ENCODE measurements at places on chromosomes 5 and 9. TPM values are rescaled to one million over a fixed set of nuclear protein-coding genes. Genes with fewer than 3 reads are reported as not detected.

Gene LIFR
- not detected for total RNA-seq

Gene TMC1
- total RNA-seq = not detected

Gene NRG2
- total RNA-seq = 0.18 TPM

Gene MSH3
- total RNA-seq = 19.8 TPM

Gene IFNA2
- total RNA-seq = not detected

Gene DAB2
- total RNA-seq = 2.0 TPM

DNA sequence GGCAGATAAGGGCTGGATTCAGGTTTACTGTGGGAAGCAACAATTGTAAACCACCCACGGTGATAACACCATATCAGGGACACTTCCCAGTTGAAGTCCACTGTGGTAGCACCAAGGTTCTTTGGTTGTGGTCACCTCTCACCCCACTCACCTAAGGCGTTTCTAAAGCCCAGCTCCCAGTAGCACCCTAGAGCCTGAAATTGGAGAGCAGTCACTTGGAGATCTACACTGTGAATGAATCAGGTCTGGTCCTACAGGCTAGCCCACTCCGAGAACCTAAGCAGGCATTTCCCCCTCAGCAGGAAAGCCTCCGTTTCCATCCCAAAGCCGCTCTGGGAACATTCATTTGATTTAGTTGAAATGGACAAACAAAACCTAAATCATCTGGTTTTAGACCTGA lies 191.3 kb downstream of the TTC39B start:
- DNase-seq = no peak
- H3K4me1 ChIP-seq = no peaks in the 10 kb centered on the region
- H3K36me3 ChIP-seq = no peaks in the 10 kb centered on the region
- H3K4me3 ChIP-seq = no peak overlapping the region
- no peak overlapping the region for H3K27ac ChIP-seq
- no peaks in the 10 kb centered on the region for H3K27me3 ChIP-seq

DNA sequence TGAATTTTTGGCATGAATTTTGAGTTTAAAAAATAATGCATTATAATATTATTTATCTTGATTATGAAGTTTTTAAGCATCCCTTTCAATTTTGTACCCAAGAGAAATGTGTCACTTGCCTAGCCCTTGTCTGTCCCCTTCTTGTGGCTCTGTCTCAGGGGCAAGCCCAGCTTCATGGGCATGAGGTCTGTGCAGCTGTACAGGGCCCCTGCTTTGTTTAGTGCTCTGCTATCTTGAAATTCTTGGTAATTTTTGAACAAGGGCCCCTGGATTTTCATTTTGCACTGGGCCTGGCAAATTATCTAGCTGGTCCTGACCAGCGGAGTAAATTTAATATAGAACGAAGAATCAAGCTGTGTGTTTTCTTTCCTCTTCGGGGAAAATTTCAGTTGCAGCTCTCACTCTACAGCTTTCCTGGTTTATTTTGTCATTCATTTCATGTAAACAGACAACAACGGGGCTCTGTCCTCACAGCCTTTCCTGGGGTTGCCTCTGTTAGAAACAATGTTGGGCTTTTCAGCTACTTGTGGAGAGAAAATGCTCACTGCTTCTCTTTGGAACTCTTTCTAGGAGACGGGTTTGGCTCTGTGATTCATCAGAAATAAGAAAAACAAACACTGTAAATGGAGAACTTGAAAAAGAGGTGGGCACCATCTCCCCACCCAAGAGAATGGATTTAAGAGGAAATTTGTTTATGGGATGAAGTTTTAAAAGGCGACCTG lies 41.1 kb downstream of the LIX1 start:
- H3K27me3 ChIP-seq = no peaks in the 10 kb centered on the region
- no peak for DNase-seq
- no peaks in the 10 kb centered on the region for H3K36me3 ChIP-seq

- peak overlapping the region; percentile 66 for H3K4me3 ChIP-seq
- H3K36me3 ChIP-seq = no peaks in the 10 kb centered on the region
- no peaks in the 10 kb centered on the region for H3K27me3 ChIP-seq
- peaks cover 28% of the 10 kb centered on the region for H3K4me1 ChIP-seq
- peak overlapping the region; percentile 67 for H3K27ac ChIP-seq
These were observed 597 bp upstream of the TMEM250 start for GRCh38 chr9:136119061-136119882.

- no peak overlapping the region for H3K27ac ChIP-seq
- no peaks in the 10 kb centered on the region for H3K36me3 ChIP-seq
- DNase-seq = no peak
- H3K4me3 ChIP-seq = no peak overlapping the region
- no peaks in the 10 kb centered on the region for H3K4me1 ChIP-seq
- H3K27me3 ChIP-seq = no peaks in the 10 kb centered on the region
These were observed 200.4 kb downstream of the TTLL11 start for GRCh38 chr9:121892706-121893105.

- H3K4me1 ChIP-seq = no peaks in the 10 kb centered on the region
- no peak overlapping the region for H3K4me3 ChIP-seq
- DNase-seq = no peak
- H3K36me3 ChIP-seq = no peaks in the 10 kb centered on the region
These were observed 220.0 kb downstream of the SNCAIP start for GRCh38 chr5:122532035-122532434.

- no peak for DNase-seq
- no peaks in the 10 kb centered on the region for H3K27me3 ChIP-seq
- H3K4me1 ChIP-seq = peaks cover 43% of the 10 kb centered on the region
- peak overlapping the region; percentile 90 for H3K27ac ChIP-seq
These were observed 518 bp downstream of the ERBIN start for GRCh38 chr5:65926893-65927292.

GRCh38 chr5:179862891-179863290 lies 4.3 kb upstream of the MRNIP start:
- peaks cover under 1% of the 10 kb centered on the region for H3K4me1 ChIP-seq
- H3K36me3 ChIP-seq = no peaks in the 10 kb centered on the region
- no peaks in the 10 kb centered on the region for H3K27me3 ChIP-seq
